Psoas muscle (tissue), 8 donors: ENCODE measurements at places on chromosomes 13 and 19. TPM values are rescaled to one million over a fixed set of nuclear protein-coding genes. Genes with fewer than 3 reads are reported as not detected.
A peak's percentile ranks its signal among the peaks of the same experiment; 100 is the strongest.

- DNase-seq = no peak
Measured at GRCh38 chr19:30584090-30584489, 211.9 kb downstream of the ZNF536 start.

GRCh38 chr13:20002787-20003186, 44.3 kb downstream of the ZMYM2 start:
- DNase-seq = no peak

DNA sequence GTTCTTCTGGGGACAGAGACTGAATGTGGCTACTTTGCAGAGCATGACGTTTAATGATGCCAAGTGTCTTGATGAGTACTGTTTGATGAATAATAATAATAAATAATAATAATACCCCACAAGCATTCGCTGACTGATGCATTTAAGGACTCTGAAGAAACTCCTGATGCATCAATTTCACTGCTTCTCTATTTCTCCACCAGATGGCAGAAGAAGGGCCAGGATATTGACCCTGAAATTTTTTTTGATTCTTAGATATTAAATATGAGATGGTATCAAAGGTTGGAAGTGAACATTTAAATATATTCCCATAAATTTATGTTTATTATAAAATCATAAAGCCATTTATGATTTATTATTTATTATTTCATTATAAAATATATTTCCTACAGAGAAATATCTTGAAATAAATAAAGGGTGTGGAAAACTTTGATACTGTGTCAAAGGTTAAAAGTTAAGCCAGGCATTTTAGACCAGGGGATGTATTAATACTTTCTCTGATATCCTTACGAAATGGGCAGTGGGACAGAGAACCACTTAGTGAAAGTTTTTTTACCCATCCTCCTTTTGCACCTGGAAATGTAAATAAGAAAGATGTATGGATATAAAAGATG, 170.9 kb downstream of the LACC1 start:
- no peak for DNase-seq

- DNase-seq = no peak
Measured at GRCh38 chr19:3028305-3029064, 595 bp downstream of the TLE2 start.

DNA sequence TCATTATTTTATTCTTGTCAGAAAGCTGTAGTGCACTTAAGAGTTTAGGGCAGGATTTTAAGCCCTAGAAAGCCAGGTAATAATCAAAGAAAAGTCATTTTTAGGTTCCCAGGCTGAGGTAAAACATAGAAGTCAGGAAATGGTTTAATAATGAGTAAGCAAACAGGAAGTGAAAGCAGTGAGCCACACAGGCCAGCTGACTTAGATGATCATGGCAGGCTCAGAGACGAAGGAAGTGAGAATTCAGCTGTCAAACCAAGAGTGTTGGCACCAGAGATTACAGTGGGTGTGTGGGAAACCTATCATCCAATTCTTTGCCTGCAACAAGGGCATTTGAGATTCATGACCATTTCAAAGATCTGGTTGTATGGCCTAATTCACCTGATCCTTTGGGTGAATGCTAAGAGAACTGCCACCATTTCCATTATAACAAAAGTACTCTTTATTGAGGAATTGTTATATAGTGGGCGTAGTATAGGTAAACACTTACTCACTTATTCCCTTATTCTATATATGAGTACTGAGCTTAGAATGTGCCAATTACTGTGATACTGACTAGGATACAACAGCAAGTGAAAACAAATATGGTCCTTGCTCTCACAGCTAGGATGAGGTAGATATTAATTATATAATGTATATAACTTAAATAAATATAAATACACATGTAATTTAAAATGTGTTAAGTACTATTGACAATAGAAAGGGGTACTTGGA, 103.7 kb upstream of the EDNRB start:
- DNase-seq = no peak

DNA sequence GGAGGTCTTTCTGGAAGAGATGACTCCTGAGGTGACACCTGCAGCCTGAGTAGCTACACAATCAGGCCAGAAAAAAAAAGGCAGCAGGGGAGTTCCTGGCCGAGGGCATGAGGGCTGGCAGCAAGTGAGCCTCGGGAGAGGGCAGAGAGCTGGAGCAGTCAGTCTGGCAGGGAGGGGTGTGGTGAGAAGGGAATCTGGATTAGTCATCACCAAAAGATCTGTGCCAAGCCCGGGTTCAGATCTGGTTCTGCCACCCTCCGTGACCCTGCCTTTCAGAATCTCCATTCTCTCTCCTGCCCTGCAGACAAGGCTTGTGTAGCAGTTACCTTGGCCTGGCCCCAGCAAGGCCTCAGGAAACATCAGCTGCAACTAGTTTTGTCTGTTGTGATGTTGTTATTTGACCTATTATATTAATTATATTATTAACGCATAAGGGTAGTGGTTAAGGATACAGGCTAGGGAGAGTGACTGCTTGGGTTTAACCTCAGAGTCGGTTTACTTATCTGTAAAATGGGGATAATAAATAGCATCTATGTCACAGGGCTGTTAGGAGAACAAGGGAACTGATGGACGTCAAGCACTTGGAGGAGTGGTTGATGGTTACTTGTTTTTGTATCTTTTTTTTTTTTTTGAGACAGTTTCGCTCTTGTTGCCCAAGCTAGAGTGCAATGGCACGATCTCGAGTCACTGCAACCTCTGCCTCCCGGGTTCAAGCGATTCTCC, 2.7 kb upstream of the CAPNS1 start:
- peak; percentile 53 for DNase-seq

GRCh38 chr13:59770451-59770850, 393.3 kb downstream of the DIAPH3 start:
- no peak for DNase-seq

- DNase-seq = no peak
Measured at GRCh38 chr19:51139299-51140014, 2.6 kb upstream of the SIGLEC7 start.

DNA sequence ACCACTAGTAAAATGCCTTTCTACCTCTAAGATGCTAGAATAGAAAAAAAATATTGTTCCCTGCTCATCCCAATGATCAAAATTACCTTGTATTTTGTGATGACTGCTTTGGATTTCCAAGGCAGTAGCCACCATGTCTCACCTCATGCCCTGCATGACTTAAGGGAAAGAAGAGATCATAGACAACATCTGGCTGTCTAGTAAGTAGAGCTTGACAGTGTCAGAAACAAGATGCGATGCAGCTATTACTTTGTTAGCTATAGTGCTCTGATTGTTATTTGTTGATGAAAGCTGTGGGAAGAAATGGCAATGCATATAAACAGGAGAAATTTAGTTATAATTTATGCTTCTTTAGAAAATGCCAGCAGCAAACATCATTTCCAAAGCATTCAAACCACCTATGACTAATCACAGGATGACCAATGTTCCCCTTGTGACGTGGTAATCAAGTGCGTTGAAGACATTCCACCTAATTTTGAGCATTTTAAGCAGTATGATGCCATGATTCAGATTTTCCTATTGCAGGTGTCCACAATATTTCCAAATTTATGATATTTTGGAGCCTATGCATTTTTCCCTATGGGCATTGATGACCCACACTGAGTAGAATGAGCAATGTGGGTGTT, 308.3 kb downstream of the KCNRG start:
- DNase-seq = no peak

DNA sequence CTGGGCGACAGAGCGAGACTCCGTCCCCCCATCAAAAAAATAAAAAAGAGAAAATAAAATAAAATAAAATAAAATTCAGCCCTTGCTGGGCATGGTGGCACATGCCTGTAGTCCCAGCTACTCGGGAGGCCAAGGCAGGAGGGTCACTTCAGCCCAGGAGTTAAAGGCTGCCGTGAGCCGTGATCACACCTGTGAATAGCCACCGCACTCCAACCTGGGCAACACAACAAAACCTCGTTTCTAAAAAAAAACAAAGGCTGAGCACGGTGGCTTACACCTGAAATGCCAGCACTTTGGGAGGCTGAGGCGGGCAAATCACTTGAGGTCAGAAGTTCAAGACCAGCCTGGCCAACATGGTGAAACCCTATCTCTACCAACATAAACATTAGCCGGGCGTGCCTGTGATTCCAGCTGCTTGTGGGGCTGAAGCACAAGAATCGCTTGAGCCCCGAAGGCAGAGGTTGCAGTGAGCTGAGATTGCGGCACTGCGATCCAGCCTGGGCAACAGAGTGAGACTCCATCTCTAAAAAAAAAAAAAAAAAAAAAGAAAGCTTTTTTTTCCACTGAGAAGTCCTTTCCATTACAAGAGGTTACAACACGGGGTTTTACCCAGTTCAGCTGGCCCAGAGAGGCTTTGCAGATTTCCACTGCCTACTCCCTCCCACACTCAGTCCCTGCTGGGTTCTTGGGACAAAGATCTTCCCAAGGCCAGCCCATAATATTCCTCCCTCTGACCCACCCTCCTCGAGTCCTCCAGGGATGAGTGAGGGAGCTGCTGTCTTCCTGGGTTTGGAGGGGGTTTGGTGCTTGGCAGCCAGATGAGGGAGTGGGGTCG, 6.4 kb downstream of the ANGPTL4 start:
- DNase-seq = no peak

DNA sequence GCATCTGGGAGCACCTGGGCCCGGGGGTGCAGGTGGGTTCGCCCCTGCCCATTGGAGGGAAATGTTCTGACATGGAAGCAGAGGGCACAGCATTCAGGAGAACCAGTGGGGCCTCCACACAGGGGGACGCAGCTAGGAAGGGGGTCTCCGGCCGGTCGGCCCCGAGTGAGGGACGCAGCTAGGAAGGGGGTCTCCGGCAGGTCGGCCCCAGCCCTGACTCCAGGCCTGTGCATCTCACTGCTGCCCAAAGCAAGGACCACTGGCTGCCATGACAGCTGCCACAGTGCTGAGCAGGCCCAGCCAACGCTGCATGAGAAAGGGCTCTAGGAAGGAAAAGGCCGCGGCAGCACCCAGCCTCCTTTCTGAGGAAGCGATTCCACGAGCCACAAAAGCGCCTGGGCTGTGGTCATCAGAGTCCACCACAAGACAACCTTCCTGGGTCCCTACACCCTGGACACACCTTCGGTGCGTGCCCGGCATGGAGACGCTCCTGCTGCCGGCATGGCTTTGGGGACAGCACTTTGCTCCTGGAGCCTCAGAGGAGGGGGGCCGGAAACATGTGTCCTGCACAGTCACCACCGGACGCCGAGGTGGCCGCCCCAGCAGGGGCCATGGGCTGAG, 9.7 kb downstream of the RASA3 start:
- DNase-seq = no peak

GRCh38 chr19:20233105-20233504, 66.1 kb downstream of the ZNF486 start:
- no peak for DNase-seq

- DNase-seq = no peak
Measured at GRCh38 chr19:17843292-17843827, 4.4 kb downstream of the JAK3 start.

- no peak for DNase-seq
Measured at GRCh38 chr13:74134777-74135325, 647 bp upstream of the KLF12 start.

DNA sequence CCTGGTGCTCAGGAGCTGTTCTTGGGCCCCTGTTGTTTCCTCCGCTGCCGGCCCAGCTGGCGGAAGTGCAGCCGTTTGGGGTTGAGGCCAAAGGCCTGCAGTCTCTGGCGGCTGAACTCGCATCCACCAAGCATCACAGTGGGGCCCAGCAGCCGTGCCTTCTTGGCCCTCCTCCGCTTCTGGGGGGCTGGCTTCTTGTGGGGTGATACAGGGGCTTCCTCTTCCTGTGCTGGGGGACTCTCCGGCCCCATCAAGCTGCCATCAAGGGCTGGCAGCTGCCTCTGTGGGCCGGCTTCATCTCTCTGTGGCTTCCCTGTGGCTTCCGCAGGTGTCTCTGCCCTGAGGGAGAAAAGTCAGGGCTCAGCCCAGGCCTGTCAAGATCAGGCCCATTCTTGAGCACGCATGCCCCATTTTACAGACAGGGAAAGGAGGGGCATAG, 10.3 kb downstream of the ATG4D start:
- no peak for DNase-seq

- no peak for DNase-seq
Measured at GRCh38 chr19:14102756-14103155, 12.2 kb upstream of the SAMD1 start.

- DNase-seq = no peak
Measured at GRCh38 chr19:50269653-50270052, 59.5 kb downstream of the KCNC3 start.

GRCh38 chr19:40806423-40807146, 7.6 kb downstream of the EGLN2 start:
- DNase-seq = peak; percentile 84

GRCh38 chr13:97327506-97328221, 105.5 kb downstream of the MBNL2 start:
- DNase-seq = no peak

- peak; percentile 84 for DNase-seq
Measured at GRCh38 chr19:2983351-2984214, 6.2 kb downstream of the TLE6 start.

DNA sequence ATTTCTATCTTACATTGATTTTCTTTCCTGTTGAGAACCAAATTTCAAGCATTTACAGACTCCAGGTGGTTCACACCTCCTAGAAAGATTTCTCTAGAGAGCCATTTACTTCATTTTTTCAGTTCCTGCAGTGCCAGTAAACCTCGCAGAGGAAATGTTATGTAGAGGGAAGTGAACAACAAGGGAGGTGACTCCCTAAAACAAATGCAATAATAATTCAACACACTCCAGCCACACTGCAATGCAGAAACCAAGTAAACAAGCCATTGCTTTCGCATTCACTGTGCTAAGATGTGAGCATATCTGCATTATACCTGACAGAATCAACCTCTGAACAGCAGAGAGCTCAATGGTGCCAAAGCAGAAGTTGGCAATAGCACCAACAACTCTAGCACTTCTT, 215.1 kb downstream of the RBM26 start:
- DNase-seq = no peak

DNA sequence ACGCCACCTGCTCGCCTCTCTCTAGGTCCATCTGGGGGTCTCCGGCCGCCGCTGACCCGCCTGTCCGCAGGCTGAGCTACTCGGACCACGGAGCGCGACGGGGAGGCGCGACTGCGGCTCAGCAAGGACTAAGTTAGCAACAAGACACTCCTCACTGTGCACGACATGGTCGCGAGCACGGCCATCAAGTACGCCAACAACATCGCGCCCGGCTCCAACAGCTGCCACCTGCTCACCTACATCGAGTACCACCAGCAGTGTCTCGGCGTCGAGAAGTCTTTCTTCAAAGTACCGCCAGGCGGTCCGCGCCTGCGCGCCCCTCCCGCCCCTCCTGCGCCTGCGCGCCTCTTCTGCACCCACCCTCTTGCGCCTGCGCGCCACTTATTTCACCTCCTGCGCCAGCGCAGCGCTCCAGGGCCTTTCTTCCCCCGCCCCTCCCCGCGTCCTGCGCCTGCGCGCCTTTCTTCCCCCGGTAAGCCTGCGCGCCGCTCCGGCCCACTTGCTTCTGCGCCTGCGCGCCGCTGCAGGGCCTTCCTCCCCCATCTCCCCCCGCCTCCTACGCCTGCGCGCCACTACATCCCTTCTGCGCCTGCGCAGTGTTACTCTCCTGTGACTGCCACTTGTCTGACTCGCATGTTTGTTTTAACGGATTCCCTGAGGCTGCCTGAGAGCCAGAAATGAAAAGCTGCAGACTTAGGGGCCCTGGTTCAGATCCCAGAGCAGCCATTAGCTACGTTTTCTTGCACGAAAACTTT, 64.0 kb downstream of the ACSBG2 start:
- peak; percentile 100 for DNase-seq

The HIPK4 gene
- polyA plus RNA-seq = not detected

The SYNE4 gene
- not detected for polyA plus RNA-seq

The ERICH6B gene
- not detected for polyA plus RNA-seq

The CNN2 gene
- polyA plus RNA-seq = 2.3 TPM

The S1PR4 gene
- 0.94 TPM for polyA plus RNA-seq

The PRR20E gene
- not detected for polyA plus RNA-seq

The CFAP97D2 gene
- polyA plus RNA-seq = not detected

The ZNF682 gene
- 0.78 TPM for polyA plus RNA-seq

The OR7D2 gene
- polyA plus RNA-seq = 0.03 TPM

The ZNF835 gene
- polyA plus RNA-seq = 0.78 TPM

The PRSS57 gene
- polyA plus RNA-seq = 0.05 TPM
